ENCODE measurements at places on chromosomes 12 and 14.

GRCh38 chr12:67789266-67789665, 140.7 kb downstream of the DYRK2 start:
- H3K27ac ChIP-seq, result no peak overlapping the region
- H3K36me3 ChIP-seq, result no peaks in the 10 kb centered on the region
- H3K27me3 ChIP-seq, result no peaks in the 10 kb centered on the region

DNA sequence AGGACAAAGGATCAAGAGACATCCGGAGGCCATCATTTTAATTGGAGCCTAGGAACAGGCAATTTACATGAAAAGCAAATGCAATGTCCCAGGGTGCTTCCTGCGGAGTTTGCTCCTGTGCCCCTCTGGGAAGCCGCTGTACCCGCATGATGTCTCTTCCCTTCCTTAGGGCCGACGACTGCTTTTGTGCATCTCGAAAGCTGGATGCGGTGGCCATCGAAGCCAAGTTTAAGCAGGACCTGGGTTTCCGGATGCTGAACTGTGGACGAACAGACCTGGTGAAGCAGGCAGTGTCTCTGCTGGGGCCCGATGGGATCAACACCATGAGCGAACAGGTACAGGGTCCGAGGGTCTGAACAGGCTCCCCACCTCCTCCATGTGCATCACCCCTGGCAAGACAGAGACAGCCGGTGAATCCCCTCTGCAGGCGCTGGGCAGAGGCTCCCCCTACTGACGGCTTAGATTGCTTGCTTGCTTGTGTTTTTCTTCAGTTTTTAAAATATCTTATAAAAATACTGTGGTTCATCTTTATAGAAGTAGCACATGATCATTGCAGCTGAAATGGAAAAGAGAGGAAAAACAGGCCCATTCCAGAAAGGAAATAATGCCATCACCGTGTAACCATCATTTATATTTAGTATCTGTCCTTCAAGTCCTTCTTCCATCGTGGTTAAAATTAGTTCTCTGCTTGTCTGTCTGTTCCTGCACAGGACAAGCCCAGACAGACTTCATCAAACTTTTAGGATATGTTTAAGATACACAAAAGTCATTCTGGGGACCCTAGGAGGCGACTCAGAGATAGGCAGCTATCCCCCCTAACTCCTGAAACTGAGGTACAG, 75.4 kb upstream of the PWP1 start:
- no peak overlapping the region for H3K27ac ChIP-seq
- no peak overlapping the region for H3K4me3 ChIP-seq
- peaks cover 27% of the 10 kb centered on the region for H3K36me3 ChIP-seq
- ATAC-seq, result no peak

GRCh38 chr12:96077081-96077480, 41.7 kb upstream of the LTA4H start:
- no peaks in the 10 kb centered on the region for H3K36me3 ChIP-seq
- ATAC-seq, result no peak
- no peak overlapping the region for H3K4me3 ChIP-seq
- peaks cover 5% of the 10 kb centered on the region for H3K4me1 ChIP-seq
- no peak overlapping the region for H3K27ac ChIP-seq

DNA sequence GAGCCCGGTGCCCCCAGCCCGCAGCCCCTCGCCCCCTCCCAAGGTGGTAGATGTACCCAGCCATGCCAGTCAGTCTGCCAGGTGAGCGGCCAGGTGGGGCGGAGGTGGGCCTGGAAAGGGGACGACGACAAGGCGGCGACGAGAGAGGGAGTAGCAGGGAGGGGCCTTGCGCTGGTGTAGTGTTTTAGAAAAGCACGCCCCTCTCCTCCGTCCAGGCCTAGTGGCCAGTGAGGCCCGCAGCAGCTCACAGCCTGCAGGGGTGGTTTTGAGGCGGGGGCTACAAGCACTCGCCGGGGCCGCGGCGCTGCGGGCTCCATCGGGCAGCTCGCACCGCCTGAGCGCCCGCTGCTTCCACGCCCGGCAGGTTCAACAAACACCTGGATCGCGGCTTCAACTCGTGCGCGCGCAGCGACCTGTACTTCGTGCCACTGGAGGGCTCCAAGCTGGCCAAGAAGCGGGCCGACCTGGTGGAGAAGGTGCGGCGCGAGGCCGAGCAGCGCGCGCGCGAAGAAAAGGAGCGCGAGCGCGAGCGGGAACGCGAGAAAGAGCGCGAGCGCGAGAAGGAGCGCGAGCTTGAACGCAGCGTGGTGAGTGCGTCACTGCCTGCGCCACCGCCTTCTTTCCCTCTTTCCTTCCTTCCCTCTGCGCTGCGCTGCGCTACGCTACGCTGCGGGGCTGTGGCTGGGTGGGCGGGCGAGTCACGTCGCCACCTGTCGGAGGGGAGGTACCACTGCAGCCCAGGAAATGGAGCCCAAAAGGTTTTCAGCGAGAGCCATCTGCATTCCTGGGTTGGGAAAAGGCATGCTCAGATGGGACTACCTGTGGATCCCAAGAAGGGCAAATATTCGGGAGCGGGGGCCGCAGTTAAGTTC, 5.9 kb upstream of the RNU7-1 start:
- H3K27me3 ChIP-seq, result no peaks in the 10 kb centered on the region
- ATAC-seq, result peak; percentile 97
- H3K4me1 ChIP-seq, result peaks cover 26% of the 10 kb centered on the region
- peaks cover 84% of the 10 kb centered on the region for H3K36me3 ChIP-seq

Measured in activated T-helper 17 cell treated with anti-CD3 and anti-CD28 coated beads, Interleukin-2, amount 50 U/mL, for 72 hours (primary cell).